NCI-H1417 (cell line): ENCODE measurements at places on chromosomes 1 and 21.
A peak's percentile ranks its signal among the peaks of the same experiment; 100 is the strongest.

GRCh38 chr1:119027759-119028158 lies 39.6 kb upstream of the TBX15 start:
- no peak for DNase-seq

DNA sequence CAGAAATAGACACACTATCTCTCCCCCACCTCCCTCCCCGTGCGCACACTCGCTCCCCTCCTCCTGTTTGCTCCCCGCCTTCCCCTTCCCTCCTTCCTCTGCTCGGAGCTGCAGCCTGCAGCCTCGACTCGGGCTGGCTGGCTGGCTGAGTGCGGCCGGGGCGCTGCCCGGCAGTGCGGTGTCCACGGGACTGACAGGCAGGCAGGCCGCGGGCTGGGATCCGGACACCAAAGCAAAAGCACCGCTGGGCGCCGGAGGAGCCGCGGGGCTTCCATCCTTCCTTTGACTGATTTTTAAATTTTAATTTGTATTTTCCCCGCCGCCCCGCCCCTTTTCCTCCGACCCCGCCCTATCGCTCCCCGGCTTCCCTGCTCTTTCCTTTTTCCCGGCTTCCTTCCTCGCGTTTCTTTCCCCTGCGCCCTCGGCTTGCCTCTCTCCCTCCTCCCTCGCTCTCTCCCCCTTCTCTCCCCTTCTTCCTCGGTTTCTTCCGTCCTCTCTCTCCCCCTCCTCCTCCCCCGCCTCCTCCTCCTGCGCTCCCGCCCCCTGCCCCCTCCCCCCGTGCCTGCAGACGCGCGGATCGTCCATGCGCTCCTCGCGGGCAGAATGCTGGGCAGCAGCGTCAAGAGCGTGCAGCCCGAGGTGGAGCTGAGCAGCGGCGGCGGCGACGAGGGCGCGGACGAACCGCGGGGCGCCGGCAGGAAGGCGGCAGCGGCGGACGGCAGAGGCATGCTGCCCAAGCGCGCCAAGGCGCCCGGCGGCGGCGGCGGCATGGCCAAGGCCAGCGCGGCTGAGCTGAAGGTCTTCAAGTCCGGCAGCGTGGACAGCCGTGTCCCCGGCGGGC lies 109.4 kb downstream of the NAV1 start:
- DNase-seq, result peak; percentile 57

- no peak for DNase-seq
Measured at GRCh38 chr1:201890806-201891450, 2.2 kb downstream of the SHISA4 start.

DNA sequence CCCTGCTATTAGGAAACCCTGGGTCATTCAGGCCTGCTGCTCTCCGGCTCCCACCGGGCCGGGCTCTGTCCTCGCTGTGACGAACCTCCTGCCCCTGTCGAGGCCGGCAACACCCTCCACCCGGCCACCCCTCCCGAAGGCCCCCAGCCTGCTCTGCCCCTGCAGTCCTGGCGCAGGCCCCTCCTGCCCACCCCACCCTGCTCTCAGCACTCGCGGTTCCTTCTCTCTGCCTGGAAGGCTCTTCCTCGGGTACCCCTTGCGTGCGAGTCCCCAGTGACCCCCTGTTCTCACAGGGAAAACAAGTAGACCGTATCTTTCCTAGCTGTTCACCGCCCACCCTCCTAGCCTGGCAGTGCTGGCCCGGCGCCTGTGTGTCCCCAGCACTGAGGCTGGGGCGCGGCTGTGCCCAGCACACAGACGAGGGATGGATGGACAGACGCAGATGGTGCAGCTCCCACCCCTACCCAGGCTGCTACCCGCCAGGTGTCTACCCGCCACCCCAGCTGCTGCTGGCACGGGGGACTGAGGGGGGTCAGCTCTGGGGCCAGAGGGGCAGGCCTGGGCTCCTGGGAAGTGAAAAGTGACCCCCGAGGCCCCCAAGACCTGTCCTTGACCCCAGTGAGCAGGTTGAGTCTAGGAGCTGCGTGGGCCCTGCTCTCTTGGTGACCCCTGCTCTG lies 3.1 kb upstream of the VWA1 start:
- DNase-seq, result no peak

DNA sequence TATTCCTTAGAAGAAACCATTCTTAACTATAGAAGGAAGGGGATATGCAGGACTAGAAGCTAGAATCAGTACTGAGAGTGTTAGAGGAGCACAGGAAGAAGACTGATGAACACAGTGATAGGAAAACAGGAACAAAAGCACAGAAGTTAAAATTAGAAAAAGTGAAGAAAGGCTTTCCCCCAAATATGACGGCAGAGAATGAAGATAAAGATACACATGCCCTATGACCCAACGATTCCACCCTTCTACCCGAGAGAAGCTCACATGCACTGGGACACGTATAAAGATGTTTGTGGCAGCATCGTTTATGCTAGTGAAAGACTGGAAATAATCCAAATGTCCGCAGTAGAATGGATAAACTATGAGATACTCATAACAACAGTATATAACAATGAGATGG lies 74.2 kb downstream of the DTL start:
- no peak for DNase-seq

DNA sequence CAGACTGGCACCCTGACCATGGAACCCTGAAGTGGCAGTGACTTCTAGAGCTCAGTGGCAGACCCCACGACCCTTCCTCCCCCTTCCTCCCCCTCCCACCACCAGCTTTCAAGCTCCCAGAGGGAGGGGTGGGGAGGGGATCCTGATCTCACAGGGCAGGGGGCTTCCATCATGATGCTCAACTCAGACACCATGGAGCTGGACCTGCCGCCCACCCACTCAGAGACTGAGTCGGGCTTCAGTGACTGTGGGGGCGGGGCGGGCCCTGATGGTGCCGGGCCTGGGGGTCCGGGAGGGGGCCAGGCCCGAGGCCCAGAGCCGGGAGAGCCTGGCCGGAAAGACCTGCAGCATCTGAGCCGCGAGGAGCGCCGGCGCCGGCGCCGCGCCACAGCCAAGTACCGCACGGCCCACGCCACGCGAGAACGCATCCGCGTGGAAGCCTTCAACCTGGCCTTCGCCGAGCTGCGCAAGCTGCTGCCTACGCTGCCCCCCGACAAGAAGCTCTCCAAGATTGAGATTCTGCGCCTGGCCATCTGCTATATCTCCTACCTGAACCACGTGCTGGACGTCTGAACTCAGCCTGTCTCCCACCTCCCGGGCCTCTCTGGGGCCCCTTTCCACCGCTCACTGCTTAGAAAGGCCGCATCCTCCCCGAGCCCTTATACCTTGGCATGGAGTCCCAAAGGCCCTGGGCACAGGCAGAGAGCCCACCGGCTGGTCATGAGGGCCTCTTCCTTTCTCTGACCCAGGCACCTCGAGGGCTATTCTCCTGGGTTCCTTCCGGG lies 3.9 kb downstream of the NHLH1 start:
- no peak for DNase-seq

DNA sequence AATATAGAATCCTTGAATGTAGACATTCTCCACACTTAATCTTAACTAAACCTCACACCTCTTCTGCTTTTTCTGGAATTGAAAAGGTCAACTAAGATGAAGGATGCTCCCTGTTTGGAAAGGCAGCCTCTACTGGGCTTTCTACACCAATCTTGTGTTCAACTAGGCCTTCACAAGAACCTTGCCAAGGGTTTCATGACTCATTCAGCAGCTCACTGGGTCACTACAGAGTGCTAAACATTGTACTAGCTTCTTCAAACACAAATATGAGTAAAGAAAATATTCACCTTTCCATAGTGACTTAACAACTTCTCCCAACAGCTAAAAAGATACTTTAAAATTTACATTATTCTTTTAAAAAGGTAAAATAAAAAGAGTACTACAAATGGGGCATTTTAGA lies 135.3 kb upstream of the PRMT6 start:
- DNase-seq, result no peak

DNA sequence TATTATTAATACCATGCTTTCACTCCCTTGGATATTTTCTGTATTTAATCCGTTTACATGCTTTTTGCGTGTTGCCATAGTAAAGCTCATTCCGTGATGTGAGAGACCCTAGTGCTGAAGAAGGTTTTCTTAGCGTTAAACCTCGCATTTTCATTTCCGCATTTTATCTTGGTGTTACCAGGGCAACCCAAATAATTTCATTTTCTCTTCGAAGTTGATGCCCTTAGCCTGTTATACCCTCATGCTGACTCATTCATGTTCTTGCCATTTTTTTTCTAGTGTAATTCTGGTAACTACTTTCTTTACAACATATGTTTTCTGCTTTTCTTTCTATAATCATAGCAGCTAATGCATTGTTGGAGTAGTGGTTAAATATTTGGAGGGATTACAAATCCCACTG lies 37.2 kb downstream of the LRRC8C start:
- no peak for DNase-seq
